ENCODE measurements at places on chromosomes 16 and 17.
A peak's percentile ranks its signal among the peaks of the same experiment; 100 is the strongest.

GRCh38 chr17:27233776-27234175 lies 60.1 kb upstream of the WSB1 start:
- no peak for DNase-seq

DNA sequence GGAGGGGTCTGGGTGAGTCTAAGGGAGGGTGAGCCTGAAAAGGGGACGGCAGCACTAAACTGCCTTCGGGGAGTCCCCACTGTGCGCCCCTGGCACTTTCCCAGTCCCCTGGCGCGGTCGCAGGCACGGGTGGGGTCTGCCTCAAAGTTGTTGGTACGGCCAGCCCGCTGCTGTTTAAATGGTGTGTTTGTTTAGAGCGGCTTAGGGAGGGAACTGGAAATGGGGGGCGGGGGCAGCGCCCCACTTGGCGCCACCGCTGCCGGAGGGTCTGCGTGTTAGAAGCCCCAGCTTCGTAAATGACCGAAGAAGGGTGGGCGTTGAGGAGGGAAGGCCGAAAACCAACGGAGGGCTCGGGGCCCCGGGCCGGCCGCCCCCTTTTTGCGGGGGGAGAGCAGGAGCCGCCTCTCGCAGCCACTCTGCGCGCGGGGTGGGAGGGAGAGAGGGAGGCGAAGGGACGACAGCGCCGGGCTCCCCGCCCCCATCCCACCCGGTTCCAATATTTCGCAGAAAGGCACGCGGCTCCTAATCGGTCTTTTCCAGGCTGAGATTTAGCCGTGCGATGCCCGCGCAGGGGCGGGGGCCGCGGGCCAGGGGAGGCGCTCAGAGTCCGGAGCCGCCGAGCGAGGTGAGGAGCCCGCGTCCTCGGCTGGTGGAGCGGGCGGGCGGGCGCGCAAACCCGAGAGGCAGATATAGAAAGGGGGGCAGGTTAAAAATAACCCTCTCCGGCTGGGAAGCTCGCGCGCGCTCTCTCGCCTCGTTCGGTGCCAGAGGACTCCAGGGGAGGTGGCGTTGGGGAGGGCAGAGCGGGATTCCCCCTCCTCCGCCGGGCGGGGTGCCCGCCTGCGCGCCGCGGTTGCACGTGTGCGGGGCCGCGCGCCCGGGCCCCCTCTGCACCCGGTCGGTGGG lies 54.9 kb downstream of the SREBF1 start:
- DNase-seq, result no peak

- DNase-seq, result no peak
Measured at GRCh38 chr16:69481901-69482341, 57.5 kb downstream of the CYB5B start.

GRCh38 chr16:47059991-47060390 lies 83.8 kb downstream of the NETO2 start:
- no peak for DNase-seq

GRCh38 chr17:55513885-55514590 lies 2.8 kb upstream of the SMIM36 start:
- DNase-seq, result peak; percentile 77

DNA sequence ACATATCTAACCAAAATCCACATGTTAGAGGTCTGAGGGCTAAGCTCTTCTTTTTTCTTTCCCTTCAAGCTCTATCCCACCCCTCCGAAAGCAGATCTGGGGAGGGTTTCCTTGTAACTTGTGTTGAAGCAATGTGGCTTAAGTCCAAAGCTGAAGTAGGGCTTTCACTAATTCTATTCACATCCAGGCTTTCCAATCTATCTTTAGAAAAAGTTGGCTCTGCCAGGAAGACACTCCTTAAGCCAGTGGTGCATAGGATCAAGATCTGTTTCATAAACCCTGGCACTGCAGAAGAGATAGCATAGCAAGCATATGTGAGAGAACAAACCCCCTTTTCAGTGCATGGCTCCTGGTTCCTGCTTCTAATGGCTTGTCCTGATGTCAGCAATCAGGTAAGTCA lies 34.9 kb upstream of the DHX40 start:
- DNase-seq, result no peak

DNA sequence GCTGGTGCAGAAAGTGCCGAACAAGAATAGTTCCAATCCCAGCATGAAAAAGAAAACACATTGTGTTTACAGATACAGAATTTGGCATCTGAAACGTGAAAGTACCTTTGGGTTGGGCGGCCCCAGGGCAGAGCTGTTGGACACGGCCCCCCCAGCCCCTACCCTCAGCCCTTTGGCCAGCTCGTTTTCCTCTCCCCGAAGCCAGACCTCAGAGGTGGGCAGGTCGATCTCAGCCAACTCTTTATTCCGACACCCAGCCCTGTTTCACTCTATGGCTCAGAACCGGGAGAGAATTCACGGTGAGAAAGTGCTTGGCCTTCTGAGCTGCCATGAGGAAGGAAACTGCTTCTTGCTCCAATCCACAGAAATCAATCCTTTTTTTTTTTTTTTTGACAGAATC lies 11.3 kb downstream of the NTN1 start:
- no peak for DNase-seq

GRCh38 chr17:18039535-18040260 lies 490 bp downstream of the GID4 start:
- no peak for DNase-seq

- DNase-seq, result peak; percentile 36
Measured at GRCh38 chr16:59192551-59193199, 458.6 kb upstream of the GOT2 start.

GRCh38 chr17:76752006-76752405 lies 14.1 kb downstream of the MFSD11 start:
- peak; percentile 24 for DNase-seq

GRCh38 chr16:88967830-88968588 lies 9.0 kb downstream of the CBFA2T3 start:
- no peak for DNase-seq

DNA sequence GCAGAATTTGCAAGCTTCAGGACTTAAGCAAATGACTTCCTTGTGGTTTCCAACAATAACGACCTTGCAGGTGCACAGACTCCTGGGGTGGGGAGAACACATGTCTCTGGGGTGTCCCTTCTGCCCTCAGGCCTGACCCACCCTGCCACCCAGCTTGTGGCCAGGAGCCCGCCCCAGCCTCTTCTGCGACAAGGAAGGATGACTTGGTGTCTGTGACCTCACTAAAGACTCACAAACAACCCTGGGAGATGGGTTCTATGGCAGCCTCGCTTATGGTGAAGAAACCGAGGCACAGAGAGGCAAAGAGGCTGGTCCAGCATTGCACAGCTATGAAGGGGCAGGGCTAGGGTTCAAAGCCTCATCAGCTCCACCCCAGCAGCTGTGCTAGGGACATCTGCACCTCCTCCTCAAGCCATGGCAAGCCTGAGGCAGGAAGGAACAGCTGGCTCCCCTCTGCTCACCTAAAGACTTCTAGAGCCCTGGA lies 2.6 kb downstream of the ATP2A3 start:
- DNase-seq, result peak; percentile 29

- no peak for DNase-seq
Measured at GRCh38 chr17:50758989-50759544, 8.3 kb downstream of the ANKRD40CL start.

DNA sequence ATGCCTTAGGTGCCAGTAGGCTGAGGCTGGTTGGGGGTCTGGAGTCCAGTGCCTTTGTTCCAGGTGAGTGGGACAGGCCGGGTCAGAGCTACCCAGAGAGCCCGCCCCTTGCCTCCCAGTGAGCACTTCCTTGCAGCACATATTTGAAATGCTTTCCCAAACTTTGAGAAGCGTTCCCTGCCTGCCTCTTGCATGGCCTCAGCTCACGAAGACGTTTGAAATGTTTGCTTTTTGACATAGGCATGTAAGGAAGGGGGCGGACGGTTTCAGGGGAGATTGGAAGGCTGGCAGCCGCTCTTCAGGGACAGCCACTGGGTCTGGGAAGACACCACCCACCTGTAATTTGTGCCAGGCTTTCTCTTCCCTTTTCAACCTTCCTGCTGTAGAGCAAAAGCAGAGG lies 5.1 kb upstream of the FOXL1 start:
- DNase-seq, result no peak

GRCh38 chr17:48127371-48128051 lies 19.9 kb downstream of the SNX11 start:
- no peak for DNase-seq

DNA sequence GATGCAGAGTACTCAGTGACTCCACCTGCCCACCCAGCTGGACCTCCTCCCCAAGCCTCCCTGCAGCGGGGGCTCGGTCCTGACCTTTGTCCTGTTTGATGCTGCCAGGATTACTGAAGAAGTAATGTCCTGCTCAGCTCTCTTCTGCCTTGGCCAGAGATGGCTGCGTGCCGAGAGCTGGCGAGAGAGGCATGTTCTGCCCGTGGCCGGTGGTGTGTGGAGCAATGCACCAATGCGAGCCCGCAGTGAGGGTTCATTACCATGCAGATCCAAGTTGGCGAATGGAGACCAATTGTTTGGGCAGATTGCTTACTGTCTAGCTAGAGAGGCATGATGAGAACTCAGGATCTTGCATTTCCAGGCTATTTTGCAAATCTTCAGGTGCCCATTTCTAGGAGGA lies 248.9 kb downstream of the ENGASE start:
- no peak for DNase-seq
